ENCODE measurements at places on chromosomes 7 and 10.
A peak's percentile ranks its signal among the peaks of the same experiment; 100 is the strongest.

GRCh38 chr10:6739530-6740174 is 159.6 kb upstream of the PRKCQ start:
- DNase-seq, result no peak

- no peak for DNase-seq
Observed at GRCh38 chr10:99660662-99661376, 1.5 kb downstream of the ENTPD7 start.

DNA sequence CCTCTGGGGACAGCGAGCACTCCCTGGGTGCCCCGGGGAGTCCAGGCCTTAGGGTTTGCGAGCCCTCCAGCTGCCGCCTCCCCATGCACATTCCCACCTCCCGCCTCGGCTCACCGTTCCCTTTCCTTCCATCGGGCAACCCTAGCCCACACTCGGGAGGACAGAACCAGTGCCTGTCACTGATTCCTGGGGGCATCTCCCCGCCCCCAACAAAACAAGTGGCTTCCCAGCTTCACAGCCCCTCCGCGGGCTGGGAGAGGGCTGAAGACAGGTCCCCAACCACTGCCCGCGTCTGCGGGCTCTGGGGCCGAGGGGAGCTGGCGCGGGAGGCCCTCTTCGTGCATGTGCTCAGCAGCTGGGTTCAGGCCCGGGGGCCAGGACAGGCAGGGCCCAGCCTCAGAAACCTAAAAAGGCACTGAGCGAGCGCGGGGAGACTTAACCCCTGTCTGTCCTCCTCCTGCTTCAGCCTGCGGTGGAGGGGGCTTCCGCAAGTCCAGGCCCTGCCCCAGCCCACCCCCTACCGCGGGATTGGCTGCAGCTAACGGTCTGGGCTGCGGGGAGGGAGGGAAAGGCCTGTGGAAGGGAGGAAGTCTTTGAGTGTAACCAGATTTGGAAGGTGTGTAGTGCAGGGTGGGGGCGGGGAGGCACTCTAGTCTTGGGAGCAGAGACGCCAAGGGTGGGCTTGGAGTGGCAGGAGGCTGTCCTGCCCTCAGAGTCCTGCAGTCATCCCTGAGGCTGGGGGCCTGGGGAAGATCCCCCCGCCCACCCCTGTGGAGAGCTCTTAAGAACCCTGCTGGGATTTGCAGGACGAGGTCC is 1.2 kb downstream of the FLNC start:
- peak; percentile 25 for DNase-seq

GRCh38 chr10:87507879-87508483 is 3.3 kb downstream of the MINPP1 start:
- DNase-seq, result no peak

DNA sequence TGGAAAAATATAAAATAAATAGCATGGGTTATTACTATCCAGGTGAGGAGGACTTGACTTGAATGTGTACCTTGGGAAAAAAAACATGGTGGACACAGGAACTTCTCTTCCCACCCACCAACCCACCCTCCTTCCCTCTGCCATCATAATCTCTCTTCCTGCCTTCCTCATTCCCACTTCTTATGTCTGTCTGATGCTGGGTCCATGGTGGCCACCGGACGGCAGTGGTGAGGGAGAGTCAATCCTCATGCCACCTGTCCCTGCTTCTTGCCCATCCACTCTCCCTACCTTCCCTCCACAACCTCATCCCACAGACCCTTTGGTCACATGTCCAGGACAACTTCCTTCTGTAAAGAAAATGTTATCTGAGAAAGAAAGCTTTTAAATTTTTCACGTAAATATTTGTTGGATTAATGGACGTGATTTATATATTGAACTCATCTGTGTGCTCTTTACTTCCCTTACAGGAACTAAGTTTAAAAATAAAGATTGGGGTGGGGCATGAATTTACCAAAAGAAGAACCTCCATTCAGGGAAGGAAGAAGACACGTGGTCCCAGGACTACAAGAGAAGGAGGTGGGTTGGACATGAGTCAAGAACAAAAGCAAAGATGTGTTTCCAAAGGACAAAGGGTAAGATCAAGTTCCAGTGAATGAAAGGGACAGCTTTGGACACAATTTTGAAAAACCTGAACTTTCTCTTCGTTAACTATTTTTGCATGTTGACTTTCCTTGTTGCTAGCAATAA is 104.5 kb downstream of the PIP4K2A start:
- no peak for DNase-seq

Data from globus pallidus (tissue), 1 donor.